GM04503 (cell line): ENCODE measurements at places on chromosomes 5 and 9.

DNA sequence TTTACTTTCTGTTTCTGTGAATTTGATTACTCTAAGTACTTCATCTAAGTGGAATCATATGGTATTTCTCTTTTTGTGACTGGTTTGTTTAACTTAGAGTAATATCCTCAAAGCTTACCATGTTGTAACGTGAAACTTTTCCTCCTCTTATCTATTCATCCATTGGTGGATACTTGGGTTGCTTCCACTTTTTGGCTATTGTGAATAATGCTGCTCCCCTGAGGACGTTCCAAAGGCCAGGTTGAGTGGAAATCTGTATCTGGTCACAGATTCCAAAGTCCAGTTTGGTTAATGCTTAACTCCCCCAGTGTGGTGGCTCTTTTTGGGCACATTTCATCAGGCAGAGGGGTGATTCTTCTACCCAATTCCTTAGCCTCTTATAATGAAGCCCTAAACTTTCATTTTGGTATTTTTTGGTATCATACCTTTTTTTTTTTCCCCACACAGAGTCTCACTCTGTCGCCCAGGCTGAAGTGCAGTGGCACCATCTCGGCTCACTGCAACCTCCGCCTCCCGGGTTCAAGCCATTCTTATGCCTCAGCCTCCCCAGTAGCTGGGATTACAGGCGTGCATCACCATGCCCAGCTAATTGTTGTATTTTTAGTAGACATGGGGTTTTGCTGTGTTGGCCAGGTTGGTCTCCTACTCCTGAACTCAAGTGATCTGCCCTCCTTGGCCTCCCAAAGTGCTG, 65.4 kb downstream of the CMYA5 start:
- no peak for DNase-seq

GRCh38 chr5:100004969-100005368, 530.2 kb upstream of the FAM174A start:
- no peak for DNase-seq

DNA sequence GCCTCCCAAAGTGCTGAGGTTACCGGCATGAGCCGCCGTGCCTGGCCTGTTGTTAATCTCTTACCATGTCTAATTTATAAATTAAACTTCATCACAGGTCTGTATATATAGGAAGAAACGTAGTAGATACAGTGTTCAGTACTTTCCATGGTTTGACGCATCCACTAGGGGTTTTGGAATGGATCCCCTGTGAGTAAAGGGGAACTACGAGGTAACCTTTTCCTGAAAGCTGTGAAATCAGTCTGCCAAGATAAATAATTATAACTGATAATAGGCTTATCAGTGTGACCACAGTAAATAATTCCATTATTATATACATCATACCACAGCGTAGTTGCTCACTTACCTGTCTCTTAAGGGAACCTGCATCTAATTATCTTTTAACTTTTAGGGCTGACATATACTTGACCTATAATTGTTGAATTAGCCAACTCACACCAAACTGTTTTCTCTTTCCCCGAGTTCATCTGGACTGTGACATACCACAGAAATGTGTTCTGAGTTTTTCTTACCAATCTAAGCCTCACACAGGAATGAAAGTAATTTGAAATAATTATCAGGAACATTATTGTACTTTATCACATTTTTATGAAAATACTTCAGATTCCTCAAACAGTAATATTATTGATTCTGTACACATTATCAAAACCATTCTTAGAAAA, 42.9 kb downstream of the DAPK1 start:
- DNase-seq, result no peak

DNA sequence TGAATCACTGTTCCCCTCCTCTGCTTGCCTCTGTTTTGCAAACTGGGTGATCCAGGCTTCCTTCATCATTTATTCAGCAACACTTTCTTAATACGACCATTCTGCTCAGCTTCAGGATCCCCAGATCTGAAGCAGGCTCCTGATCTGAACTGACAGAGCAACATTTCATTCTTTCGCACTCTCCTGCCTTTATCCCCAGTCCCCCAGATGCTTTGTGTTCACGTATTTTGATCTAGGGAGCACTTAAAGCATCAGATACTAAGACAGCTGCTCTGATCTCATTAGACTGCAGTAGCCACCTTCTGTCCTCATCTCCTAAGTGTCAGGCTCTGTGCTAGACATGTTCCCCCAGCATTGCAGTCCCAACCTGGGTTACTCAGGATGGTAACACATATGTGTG, 158.0 kb downstream of the TRIO start:
- no peak for DNase-seq

DNA sequence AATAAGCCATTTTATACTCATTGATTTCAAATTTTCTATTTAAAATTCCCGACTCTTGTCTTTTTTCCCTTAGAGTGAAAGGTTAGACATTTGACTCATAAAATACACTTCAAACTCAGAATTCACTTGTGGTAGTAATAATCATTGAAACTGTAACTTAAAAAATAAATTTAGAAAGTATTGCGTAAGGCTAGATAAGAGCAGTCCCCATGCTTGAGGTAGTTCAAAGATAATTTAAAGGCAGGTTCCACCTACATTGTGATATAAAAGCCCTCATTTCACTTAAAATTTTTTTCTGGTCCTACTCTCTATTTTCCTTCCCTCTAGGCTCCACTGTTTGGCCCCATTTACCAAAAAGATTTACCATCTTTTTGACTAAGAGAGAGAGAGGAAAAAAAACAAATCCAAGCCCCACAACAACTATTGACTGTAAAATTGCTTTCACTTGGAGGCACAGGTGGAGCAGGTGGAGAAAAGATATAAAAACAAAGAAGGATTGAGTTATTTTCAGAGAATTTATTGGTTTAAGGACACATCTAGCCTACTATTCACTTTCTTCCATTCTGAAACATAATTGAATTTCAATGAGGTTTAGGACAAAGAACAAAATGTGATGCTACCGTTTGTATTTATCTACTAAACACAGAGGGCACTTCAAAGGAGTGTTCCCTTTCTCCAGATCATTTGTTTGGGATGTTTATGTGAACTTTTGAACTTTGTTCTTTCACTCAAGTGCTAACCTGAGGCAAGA, 61.0 kb downstream of the FBXO4 start:
- no peak for DNase-seq

GRCh38 chr5:53039855-53040254, 50.7 kb downstream of the ITGA2 start:
- no peak for DNase-seq

DNA sequence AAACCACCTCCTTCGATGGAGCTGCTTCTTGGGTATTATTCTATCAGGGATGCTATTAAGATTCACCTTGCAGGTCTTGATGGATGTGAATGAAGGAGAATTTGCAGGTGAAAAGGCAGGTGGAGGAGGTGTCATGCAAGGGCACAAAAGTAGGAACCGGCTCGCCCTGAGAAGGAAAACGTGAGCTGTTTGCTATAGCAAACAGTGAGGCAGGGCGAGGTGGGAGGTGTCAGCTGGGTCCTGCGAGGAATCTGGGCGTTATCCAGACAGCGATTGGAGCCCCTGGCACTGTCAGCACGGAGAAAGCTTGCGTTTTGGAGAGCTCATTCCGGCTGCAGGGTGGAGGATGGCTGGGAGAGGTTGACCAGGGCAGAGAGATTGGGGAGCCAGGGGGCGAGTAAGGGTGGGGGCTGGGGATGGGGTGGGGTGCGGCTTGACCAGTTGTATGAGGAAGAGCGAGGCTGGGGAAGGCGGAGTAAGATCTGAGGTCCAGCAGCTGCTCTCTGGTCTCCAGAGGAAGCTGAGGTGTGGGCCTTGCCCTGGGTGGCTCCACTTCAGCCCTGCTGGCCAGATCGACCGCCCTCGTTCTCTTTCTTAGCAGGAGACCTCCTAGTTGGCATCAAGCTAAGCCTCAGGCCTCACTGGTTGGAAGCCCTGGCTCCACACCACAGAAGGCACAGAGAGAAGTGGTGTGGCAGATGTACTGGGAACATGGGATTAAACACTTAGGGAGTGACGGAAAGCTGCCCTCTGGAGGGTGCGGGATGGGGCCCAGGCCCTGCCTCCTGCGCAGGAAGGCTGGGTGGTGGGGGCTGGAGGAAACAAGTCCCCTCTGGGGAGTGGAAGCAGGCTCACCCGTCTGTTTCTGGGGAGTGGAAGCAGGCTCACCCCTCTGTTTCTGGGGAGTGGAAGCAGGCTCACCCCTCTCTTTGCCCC, 54.7 kb upstream of the NEURL1B start:
- no peak for DNase-seq

GRCh38 chr5:141199359-141200235, at the start of gene PCDHB11:
Gene PCDHB11 (plus strand): TSS chr5:141199627. CDS start chr5:141199775, 148 bp downstream.
- DNase-seq, result no peak

- DNase-seq, result no peak
These were observed 34.8 kb downstream of the BOD1 start for GRCh38 chr5:173581408-173582215.

GRCh38 chr5:107320846-107321245, 349.9 kb downstream of the EFNA5 start:
- DNase-seq, result no peak

GRCh38 chr5:4413996-4414395, 726.1 kb upstream of the ADAMTS16 start:
- no peak for DNase-seq

DNA sequence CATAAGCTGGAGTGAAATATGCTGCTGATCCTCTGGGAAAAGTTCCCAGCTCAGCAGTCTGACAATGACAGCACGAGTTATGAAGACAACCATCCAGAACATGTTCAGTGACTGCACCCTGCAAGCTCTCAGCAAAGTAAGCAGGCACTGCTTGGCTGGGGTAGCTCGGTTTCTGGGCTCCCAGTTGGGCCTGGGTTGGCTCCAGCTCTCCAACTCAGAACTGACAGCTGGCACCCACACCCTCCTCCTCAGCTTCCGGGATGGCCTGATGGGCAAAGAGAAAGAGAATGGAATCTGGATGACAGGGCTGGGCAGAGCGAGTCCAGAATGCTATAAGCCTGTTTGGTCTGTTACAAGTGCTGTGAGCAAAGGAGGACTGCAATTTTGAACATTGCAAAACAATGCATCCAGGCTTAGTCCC, 185.0 kb downstream of the CSNK1G3 start:
- DNase-seq, result peak; percentile 57

DNA sequence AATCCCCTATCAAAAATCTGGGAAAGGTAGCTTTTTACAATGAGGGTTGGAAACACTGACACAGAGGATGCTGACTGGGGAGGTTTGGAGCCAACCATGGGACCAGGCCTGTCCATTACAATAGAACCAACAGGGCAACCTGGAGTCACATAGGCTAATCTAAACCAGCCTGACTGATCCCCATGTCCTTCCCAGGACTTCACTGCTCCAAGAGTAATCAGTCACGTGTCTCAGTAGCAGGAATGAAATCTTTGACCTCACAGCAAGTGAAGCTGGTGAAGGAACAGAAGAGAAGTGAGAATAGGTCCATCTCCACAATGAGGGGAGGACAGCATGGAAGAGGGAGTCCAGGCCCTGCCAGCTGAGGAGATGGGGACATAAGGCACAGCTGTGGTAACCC, 16.0 kb upstream of the GLRX start:
- no peak for DNase-seq

- DNase-seq, result no peak
These were observed 122.7 kb downstream of the GCNT1 start for GRCh38 chr9:76581731-76582130.

- no peak for DNase-seq
These were observed 58.1 kb upstream of the SV2C start for GRCh38 chr5:76025069-76025468.

- no peak for DNase-seq
These were observed 415.4 kb downstream of the KDM4C start for GRCh38 chr9:7173139-7173538.

DNA sequence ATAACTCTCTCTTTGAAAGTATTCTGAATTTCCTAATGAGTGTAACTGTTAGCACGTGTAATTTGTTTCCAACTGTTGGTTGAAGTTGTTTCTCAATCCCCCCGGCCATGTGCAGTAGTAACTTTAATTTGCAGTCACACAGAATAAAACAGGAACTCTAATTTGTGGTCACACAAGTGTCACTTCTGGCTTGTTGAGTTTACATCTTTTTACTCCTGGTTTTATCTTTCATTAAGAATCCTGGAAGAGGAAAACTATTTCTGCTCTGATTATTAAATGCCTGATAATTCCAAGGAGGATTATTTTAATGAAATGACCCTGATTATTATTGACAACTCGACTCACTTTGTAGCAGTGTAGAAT, 1.2 kb downstream of the SCAMP1 start:
- no peak for DNase-seq

DNA sequence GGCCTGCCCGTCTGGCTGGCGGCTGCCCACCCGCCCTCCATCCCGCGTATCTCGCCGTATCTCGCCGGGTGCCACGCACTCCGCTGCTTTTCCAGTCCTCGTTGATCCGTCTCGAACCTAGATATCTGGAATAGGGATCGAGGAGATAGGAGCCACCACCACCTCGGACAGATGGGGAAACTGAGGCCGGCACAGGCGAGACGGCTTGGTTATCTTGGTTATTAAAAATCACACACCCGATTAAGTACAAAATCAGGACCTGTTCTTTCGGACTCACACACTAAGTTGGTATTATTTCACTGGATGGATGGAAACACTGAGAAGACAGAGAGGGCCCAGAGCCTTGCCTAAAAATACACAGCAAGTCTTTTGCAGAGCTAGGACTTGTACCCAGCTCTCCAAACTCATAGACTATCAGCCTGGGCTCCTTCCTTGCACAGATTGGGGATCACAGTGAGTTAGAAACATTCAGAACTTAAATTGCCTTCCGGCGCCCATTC, 678 bp downstream of the SLC26A2 start:
- DNase-seq, result no peak

GRCh38 chr9:104819033-104819432, 55.1 kb downstream of the NIPSNAP3B start:
- no peak for DNase-seq

DNA sequence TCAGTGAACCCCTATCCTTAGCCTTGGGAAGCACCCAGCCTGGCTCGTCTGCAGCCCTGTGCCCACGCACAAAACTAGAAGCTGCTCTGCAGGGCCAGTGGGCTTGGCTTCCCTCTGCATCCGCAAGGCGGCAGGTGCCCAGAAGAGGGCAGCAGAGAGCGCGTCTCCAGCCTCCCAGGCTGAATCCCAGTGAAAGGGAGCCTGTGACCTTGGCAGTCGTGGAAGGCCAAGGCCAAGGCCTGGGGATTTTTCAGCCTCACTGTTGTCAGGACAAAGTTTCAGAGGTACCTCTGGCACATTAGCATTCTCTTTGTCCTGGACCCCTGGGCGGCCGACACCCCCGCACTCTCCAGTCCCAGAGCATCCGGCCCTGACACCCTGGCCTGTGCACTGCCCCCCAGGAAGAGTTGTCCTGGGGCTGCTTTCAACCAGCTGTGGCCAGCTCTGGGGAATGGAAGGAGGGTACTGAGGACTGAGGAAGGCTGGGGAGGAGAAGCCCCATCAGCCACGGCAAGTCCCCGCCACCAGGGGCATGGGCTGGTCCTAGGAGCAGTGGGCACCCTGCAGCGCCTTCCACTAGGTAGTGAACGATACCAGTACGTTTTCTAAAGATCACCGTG, 63.6 kb upstream of the IL17B start:
- DNase-seq, result no peak

GRCh38 chr9:36074870-36075532, 38.3 kb downstream of the RECK start:
- peak; percentile 64 for DNase-seq

GRCh38 chr9:112605518-112605917, 112.4 kb downstream of the INIP start:
- DNase-seq, result no peak
